Astrocyte (in vitro differentiated cells and primary cell): ENCODE measurements at places on chromosomes 4 and X.
A peak's percentile ranks its signal among the peaks of the same experiment; 100 is the strongest.

DNA sequence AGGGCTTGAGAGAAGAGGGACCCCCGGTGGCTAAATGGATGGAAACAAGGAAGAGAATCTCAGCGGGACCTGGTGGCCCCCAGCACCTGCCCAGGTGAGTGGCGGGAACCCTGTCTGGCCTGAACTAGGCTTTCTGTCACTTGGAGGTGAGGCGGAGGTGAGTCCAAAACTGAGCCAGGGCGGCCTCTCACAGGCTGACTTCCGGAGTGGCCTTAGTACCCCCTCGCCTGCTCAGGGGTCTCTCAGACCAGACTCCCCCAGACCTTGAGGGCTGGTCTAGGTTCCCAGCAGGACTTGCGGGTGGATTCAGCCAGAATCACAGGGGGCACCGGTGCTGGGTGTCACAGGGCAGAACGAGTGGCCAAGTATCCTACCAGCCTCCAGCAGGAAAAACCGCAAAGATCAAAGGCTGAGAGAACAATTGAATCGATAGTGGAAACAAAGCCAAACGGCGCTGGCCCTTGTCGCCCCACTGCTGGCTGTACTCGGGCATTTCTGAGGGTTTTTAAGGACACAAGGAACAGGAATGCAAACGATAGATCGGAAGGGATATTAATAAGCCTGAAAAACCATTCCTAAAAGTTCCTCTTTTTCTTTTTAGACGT lies 67.8 kb downstream of the WFS1 start:
- DNase-seq, result no peak

- DNase-seq, result peak; percentile 72
Observed at GRCh38 chr4:21992330-21992729, 43.8 kb upstream of the KCNIP4 start.

DNA sequence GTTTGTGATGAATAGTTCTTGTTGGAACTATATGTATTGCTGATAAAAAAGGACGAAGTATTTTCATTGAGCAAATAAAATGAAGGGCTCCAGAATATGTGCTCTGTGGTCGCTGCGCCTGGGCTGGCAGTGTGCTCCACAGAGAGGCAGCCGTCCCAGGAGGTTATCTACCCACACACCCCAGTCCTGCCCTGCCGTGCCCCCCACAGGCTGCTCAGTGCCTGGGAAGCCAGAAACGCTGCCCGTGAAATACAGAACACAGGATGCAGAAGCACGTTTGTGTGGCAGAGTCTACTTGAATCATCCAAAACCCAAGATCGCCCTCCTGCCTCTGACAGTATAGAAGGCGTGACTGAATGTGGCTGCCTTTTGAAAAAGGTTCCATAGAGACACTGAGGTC lies 1.4 kb downstream of the CLDN22 start:
- DNase-seq, result no peak

GRCh38 chr4:118997601-118998000 lies 108.9 kb downstream of the SYNPO2 start:
- peak; percentile 25 for DNase-seq

DNA sequence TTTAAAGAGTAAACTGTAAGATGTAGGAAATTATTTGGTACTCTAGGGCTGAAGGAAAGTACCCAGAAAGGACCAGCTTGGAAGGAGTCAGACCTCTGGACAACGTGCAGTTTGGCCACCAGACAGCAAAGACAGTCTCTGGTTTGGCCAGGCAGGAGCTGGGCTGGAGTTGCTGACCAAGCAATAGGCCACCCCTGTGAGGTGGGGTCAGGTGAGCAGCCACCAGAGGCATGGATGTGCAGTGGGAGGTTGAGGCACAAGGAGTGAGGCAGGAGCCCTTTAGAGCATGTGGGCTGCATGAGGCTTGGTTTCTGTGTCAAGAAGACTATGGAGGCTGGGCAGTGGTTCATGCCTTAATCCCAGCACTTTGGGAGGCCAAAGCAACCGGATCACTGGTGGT lies 17.7 kb upstream of the MRFAP1 start:
- no peak for DNase-seq

DNA sequence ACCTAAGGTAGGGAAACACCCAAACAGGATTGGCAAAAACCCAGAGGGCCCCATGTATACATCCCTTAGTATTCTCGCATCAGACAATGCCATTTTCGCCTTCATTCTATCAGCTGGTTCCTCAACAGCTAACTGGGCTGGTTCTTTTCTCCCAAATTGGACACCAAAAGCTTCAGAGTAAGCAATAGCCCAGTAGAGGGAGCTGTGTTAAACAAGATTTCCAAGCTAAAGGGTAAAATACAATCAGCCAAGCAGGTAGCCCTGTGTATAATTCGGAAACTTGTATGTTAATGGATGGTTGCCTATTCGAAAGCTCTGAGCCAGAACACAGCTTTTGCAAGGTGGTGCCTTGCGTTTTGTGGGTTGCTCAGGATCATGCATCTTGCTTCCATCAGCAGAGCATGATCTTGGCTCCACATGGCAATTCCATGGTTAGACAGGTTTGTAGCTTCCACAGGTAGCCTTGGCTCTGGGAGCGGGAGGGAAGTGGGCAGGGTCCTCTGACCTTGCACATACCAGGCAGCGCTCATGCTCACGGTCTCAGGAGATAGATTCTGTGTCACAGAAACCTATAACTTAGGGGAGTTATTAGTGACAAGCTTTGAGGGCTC lies 115.2 kb upstream of the LNX1 start:
- peak; percentile 45 for DNase-seq
